ENCODE measurements at places on chromosomes 5 and 9.

DNA sequence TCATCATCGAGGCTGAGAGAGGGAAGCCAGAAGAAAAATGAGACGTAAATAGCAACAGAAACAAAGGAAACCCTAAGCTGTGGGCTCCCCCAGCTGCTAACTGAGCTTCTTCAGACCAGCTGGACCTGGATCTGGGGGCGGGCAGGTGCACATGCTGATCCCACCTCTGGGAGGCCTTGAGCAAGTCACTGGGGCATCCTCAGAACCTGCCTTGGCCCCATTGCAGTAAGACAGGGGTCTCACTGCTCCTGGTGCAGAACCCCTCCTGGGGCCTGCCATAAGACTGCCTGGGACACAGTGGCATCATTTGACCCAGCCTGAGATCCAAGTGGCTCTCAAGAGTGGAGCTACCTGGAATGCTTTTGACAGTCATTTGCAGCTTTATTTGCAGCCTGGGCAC is 77.4 kb downstream of the PHF2 start:
- peak; percentile 4 for DNase-seq

GRCh38 chr5:136337788-136338187 is 27.6 kb downstream of the TRPC7 start:
- no peak for DNase-seq

- no peak for DNase-seq
Observed at GRCh38 chr9:68506551-68506950, 34.1 kb downstream of the TMEM252 start.

GRCh38 chr5:134423376-134423775 is 11.7 kb upstream of the CDKN2AIPNL start:
- no peak for DNase-seq

GRCh38 chr5:8320244-8320643 is 451.3 kb downstream of the MTRR start:
- no peak for DNase-seq

- no peak for DNase-seq
Observed at GRCh38 chr5:177545487-177546257, 8.7 kb downstream of the FAM193B start.

GRCh38 chr5:16946725-16947124 is 10.6 kb upstream of the MYO10 start:
- DNase-seq, result no peak

DNA sequence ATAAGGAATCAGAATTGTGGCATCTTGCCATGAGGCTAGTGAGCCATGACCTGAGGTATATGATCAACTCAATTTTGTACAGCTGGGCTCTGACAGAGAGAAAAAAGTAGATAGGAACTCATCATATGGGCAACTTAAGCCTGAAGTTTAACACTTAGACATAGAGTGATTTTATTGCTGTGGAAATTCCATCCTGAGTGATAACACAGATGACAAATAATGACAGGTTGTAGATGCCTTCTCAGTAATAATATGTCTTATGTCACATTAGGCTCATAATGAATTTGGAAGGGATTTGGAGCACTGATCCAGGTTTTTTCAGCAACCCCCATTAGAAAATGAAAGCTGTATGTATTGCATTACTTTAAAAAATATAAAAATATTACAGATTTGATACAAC is 744.6 kb downstream of the CDH12 start:
- no peak for DNase-seq

- DNase-seq, result no peak
Observed at GRCh38 chr5:138844812-138845513, 30.2 kb downstream of the LRRTM2 start.

GRCh38 chr9:131405858-131406537 is 12.1 kb downstream of the PRRC2B start:
- peak; percentile 68 for DNase-seq

DNA sequence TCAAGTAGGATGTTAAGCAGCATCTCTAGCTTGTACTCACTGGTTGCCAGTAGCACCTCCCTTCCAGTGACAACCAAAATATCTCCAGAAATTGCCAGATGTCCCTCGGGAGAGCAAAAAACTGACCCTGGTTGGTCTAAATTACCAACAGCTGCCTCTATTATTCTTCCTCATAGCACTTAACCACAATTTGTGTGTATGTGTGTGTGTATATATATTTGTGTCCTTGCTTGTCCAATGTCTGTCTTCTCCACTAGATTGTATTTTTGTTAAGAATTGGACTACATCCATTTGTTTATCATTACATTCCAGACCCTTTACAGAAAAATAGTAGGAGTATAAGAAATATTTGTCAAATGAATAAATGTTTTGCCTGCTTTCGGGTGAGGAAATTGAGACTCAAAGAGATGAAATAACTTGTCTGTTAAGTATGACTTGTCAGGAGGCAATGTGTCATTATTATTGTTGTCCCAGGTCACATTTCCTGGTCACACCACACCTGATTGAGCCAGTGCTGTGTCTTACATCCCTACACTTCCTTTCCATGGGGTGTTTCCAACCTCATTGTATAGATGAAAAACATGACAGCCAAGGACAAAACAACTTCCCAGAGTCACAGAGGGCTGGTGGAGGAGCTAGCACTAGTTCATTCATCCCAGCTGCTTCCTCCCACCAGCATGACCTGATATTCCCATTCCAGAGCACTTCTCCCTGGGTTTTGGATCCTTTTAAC is 11.4 kb upstream of the GRPEL2 start:
- DNase-seq, result no peak

- no peak for DNase-seq
Observed at GRCh38 chr5:147344861-147345260, 110.0 kb downstream of the STK32A start.

- peak; percentile 47 for DNase-seq
Observed at GRCh38 chr9:89606624-89607311, 2.0 kb downstream of the GADD45G start.

- no peak for DNase-seq
Observed at GRCh38 chr5:128535251-128535650, 2.8 kb downstream of the FBN2 start.

- no peak for DNase-seq
Observed at GRCh38 chr5:90395005-90395404, 14.6 kb downstream of the CETN3 start.

DNA sequence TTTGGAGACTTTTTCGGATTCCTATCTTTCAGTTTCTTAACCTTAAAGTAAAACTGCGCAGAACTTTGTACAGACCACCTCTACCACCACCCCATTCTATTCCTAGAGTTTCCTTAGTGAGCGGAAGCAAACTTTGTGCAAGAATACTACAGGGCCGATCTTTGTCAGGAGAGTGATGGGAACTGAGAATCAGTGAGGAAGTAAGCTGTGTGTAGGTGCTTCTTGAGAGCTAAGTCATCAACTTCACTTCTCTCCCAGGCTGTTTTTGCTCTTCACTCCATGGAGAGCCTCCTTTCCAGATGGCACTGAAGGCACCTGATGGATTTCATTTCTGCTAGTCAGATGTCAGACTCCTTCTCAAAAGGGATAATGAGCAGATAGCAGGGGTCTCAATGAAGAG is 127.3 kb downstream of the SPATA31D1 start:
- no peak for DNase-seq

- no peak for DNase-seq
Observed at GRCh38 chr5:164119806-164120447, 614.5 kb downstream of the MAT2B start.

GRCh38 chr5:178595750-178596149 is 5.6 kb upstream of the COL23A1 start:
- no peak for DNase-seq

GRCh38 chr5:67050125-67050524 is 146.5 kb downstream of the CD180 start:
- DNase-seq, result no peak

GRCh38 chr9:75866273-75866871 is 24.1 kb upstream of the PCSK5 start:
- DNase-seq, result no peak

DNA sequence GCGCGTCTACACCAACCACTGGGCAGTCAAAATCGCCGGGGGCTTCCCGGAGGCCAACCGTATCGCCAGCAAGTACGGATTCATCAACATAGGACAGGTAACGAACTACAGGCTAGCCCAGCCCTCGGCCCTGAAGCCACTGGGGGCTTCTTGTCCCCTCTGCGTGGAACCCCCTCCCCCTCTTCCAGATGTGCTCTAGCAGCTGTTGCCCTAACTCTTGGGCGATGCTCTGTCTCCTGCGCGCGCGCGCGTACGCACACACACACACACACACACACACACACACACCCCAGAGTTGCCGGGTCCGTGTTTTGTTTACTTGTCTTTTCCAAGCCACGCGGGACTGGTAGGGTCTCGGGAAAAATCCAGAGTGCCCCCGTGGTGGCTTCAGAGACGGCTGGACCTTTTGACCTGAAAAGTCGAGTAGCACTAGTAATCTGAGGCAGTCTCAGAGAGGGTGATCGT is 836 bp downstream of the PCSK5 start:
- DNase-seq, result peak; percentile 48

GRCh38 chr5:77272206-77272605 is 61.7 kb downstream of the PDE8B start:
- DNase-seq, result no peak

- no peak for DNase-seq
Observed at GRCh38 chr5:110853267-110853666, 114.5 kb downstream of the SLC25A46 start.

- DNase-seq, result no peak
Observed at GRCh38 chr9:135591506-135592330, 30.2 kb downstream of the PAEP start.

DNA sequence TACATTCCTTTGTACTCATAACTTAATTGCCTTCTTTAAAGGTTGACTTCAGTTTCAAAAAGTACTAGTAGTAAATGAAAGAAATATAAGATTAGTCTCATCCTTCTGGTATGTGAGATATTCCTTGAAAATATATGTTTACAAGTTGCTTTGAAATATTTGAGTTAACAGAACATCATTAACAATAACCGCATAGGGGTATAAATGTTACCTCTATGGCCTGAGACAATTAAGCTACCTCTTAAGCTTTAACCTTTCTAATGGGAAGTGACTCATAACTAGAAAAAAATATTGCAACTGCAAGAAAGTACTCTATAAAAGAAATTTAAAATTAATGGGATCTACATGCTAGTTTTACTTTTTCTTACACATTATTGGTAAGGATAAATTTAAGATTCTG is 399.0 kb downstream of the CDH10 start:
- DNase-seq, result no peak

DNA sequence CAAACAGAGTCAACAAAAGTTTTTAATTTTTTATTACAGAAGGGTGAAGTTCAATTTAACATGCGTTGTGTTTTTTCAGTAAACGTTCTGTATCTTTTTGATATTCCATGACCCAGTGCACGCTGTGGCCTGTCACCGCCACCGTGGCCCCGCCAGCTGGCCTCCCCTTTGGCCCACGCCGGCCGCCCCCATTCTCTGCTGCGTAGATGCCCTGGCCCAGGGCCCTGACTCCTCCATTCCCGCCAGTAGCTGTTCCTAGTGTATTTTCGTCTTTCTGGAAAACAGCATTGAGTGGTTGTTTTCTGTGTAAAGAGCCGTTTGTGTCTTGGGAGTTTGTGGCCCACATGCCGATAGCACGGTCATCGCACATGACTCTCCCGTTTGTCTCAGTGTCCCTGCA is 6.1 kb downstream of the RNU6ATAC start:
- no peak for DNase-seq

DNA sequence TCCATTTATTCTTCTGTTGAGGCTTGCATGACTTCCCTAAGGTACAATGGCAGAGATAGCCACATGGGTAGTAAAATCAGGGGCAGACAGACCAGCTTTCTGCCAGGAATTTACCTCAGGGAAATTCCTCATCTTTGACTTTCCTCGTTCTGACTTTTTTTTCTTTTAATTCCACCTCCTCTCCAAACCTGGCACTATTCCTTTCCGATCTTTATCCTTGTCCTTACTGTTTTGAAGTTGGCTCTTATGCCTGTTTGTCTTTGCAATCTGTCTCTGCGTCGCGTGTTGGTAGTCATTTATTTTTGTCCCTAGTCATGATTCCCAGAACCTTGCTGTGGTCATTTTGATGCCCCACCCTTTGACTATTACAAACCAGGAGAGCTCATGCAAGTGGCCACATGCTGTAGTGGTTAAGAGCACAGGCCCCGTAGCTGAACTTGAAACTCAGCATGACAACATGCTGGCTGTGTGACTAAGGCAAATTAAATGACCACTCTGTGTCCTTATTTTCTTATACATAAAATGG is 19.0 kb downstream of the TMC1 start:
- no peak for DNase-seq

DNA sequence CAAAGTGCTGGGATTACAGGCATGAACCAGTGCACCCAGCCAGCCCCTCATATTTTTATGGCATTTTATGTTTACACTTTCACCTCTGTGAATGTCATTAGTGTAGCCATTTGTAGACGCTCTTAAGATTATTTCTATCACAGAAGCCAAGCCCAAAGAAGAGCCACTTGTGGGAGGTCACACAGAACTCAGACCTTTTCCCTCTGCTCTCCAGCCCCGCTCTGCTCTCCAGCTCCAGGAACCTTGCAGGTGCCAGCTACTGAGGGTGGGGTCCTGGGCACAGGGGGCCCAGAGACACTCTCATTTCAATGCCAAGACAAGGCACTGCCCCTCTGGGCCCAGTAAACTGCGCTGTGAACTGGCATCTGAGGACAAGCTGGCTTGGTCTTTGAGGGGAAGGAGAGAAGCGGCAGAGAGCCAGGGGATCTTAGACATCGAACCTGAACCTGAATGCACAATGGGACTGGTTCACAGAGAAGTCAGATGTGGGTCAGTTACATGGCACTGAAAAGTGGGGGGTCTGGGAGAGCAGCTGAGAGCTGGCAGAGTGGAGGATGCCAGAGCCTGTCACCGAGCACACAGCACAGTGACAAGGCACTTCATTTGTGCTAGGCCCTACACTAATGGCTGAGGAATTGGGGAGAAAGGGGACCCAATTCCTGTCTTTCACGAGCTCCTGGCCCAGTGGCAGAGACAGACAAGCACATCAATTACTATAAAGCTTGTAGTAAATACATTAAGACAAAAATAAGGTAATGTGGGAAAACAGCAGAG is 16.7 kb downstream of the ANXA6 start:
- no peak for DNase-seq
